Smooth muscle cell of bladder (primary cell): ENCODE measurements at places on chromosomes 6 and 20. TPM values are rescaled to one million over a fixed set of nuclear protein-coding genes. Genes with fewer than 3 reads are reported as not detected.

FAM83C gene
- total RNA-seq, result not detected in 2 replicates

TSPO2 gene
- total RNA-seq, result not detected in 2 replicates

RAET1E gene
- total RNA-seq, result 0.14 and 0.37 TPM in 2 replicates

SALL4 gene
- total RNA-seq, result 0.28 and 0.43 TPM in 2 replicates

SCRT2 gene
- not detected in 2 replicates for total RNA-seq

DNMT3B gene
- 0.85 and 1.0 TPM in 2 replicates for total RNA-seq

FHL5 gene
- not detected in 2 replicates for total RNA-seq

DACT2 gene
- 0.85 and 1.0 TPM in 2 replicates for total RNA-seq

PBOV1 gene
- total RNA-seq, result not detected in 2 replicates

OR2J3 gene
- not detected in 2 replicates for total RNA-seq

ZNFX1 gene
- total RNA-seq, result 26.6 and 28.1 TPM in 2 replicates

MDN1 gene
- total RNA-seq, result 14.6 and 20.2 TPM in 2 replicates

SNTA1 gene
- 24.6 and 24.9 TPM in 2 replicates for total RNA-seq

GMPR gene
- total RNA-seq, result 9.7 and 17.0 TPM in 2 replicates

OTOR gene
- total RNA-seq, result not detected in 2 replicates

FOXA2 gene
- total RNA-seq, result under 0.01 TPM in 1 of 2 replicates, not detected in the other

ZSCAN23 gene
- 4.4 and 6.0 TPM in 2 replicates for total RNA-seq

ECT2L gene
- total RNA-seq, result under 0.01 TPM in 1 of 2 replicates, not detected in the other

BAG2 gene
- 28.2 and 35.7 TPM in 2 replicates for total RNA-seq

GPLD1 gene
- 0.14 and 0.28 TPM in 2 replicates for total RNA-seq

TRMT11 gene
- total RNA-seq, result 19.0 and 20.6 TPM in 2 replicates

CRIP3 gene
- total RNA-seq, result 0.18 TPM in 1 of 2 replicates, not detected in the other

SAMD3 gene
- 4.1 and 11.8 TPM in 2 replicates for total RNA-seq
